Tracheal epithelial cell (primary cell): ENCODE measurements at places on chromosomes 1 and 21. TPM values are rescaled to one million over a fixed set of nuclear protein-coding genes. Genes with fewer than 3 reads are reported as not detected.

RGS16 gene
- 0.72 and 3.0 TPM in 2 replicates for total RNA-seq

CFHR1 gene
- not detected in 2 replicates for total RNA-seq

SPTA1 gene
- total RNA-seq = not detected in 2 replicates

PYHIN1 gene
- 0.48 TPM in 1 of 2 replicates, not detected in the other for total RNA-seq
